ENCODE measurements at places on chromosomes 11 and 22. TPM values are rescaled to one million over a fixed set of nuclear protein-coding genes. Genes with fewer than 3 reads are reported as not detected.

- no peak for DNase-seq
- no peaks in the 10 kb centered on the region for H3K36me3 ChIP-seq
- no peaks in the 10 kb centered on the region for H3K4me1 ChIP-seq
- no peak overlapping the region for H3K4me3 ChIP-seq
- no peaks in the 10 kb centered on the region for H3K27me3 ChIP-seq
- H3K27ac ChIP-seq: no peak overlapping the region
Measured at GRCh38 chr11:26087120-26087935, 244.6 kb upstream of the ANO3 start.

- no peaks in the 10 kb centered on the region for H3K36me3 ChIP-seq
- no peak overlapping the region for H3K4me3 ChIP-seq
- no peaks in the 10 kb centered on the region for H3K27me3 ChIP-seq
- H3K27ac ChIP-seq: no peak overlapping the region
- H3K4me1 ChIP-seq: peaks cover 26% of the 10 kb centered on the region
Measured at GRCh38 chr11:64253481-64253880, 2.2 kb downstream of the PLCB3 start.

- H3K27ac ChIP-seq: no peak overlapping the region
- H3K27me3 ChIP-seq: no peaks in the 10 kb centered on the region
- H3K4me1 ChIP-seq: no peaks in the 10 kb centered on the region
- no peak for DNase-seq
- H3K36me3 ChIP-seq: no peaks in the 10 kb centered on the region
Measured at GRCh38 chr11:2768471-2769408, 68.9 kb upstream of the KCNQ1OT1 start.

DNA sequence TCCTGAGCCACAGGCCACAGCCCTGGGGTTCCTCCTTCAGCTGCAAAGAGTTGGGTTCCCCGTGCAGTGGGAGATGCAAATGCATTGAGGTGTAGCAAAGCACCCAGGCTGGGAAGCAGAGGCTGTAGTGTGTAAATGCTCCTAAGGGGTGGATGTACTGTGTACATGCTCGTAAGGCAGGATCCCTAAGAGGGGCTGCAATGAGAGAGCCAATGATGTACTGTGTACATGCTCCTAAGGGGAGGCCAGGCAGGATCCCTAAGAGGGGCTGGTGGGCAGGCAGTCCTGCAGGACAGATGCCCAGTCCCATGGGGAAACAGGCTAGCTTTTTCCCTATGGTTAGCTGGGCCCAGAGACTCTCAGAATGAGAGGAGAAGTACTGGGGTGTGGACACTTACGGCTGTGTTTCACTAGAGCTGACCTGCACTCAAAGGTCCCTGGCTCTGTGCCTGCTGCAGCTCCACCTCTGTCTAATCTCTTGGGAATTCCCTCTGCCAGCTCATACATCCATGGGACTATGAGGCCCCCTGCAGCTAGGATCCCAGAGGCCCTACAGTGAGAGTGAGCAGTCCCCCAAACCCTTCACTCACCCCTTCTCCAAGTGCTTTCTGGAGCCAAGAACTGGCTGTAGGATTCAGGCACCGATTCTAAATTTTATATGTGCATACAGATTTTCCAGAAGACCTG, 261.9 kb upstream of the LUZP2 start:
- no peak overlapping the region for H3K4me3 ChIP-seq
- no peak overlapping the region for H3K27ac ChIP-seq
- DNase-seq: no peak
- no peaks in the 10 kb centered on the region for H3K36me3 ChIP-seq
- H3K27me3 ChIP-seq: no peaks in the 10 kb centered on the region

- no peak for DNase-seq
- no peaks in the 10 kb centered on the region for H3K36me3 ChIP-seq
- H3K4me3 ChIP-seq: no peak overlapping the region
- no peak overlapping the region for H3K27ac ChIP-seq
- no peaks in the 10 kb centered on the region for H3K27me3 ChIP-seq
Measured at GRCh38 chr11:12983336-12983735, 25.8 kb upstream of the RASSF10 start.

DNA sequence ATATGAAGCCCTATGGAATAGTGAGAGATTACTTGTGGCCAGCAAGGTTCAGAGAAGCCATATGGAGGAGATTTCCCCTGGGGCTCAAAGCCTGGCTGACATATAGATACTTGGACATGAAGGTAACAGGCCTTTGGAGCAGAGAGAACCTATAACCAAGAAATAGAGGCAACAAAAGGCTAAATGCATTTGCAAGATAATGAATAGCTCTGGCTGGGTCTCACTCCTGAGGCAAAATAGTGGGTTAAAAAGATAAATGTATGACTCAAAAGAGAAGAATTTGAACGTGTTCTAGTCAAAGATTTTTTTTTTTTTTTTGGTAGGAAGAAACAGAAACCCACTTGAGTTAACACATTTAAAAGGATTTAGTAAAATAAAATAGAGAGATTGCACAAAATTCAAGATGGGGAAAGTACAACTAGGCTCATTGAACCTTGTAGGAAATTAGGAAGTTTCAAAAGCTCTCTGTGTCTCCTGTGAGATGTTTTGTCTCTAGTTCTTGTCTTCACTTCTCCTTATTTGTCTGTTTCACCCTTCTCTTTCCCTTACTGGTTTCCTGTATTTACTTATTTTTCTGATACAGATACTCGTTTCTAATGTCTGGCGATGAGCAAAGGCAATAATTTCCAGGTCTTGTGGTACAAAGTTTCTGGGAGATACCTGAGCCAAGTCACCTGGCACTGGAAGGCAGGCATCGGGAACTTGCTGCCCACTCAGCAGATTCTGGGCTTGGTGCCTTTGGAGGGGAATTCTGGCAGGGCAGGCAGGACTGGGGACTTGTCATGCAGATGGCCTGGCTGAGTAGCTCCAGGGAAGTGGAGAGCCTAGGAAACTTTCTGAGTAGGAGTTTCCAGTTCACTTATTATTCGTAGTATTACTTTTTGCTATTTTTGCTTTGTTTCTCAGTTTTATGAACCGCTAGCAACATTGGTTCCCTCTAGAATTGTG, 49.2 kb upstream of the SESN3 start:
- H3K4me1 ChIP-seq: no peaks in the 10 kb centered on the region
- no peaks in the 10 kb centered on the region for H3K27me3 ChIP-seq
- H3K36me3 ChIP-seq: no peaks in the 10 kb centered on the region
- no peak overlapping the region for H3K27ac ChIP-seq
- DNase-seq: no peak

Gene THYN1
- total RNA-seq: 58.9 TPM

Gene CCDC116
- total RNA-seq: 0.48 TPM

Gene BEST1
- 0.09 TPM for total RNA-seq

Gene ACR
- not detected for total RNA-seq

Gene LGR4
- total RNA-seq: 0.04 TPM
